Camera-type eye (tissue), 1 donor: ENCODE measurements at places on chromosomes 16 and 17. TPM values are rescaled to one million over a fixed set of nuclear protein-coding genes. Genes with fewer than 3 reads are reported as not detected.

Gene CHRNE
- 0.44 TPM for total RNA-seq

Gene PARD6A
- 6.8 TPM for total RNA-seq

Gene EMP2
- 21.9 TPM for total RNA-seq

Gene EFCAB5
- total RNA-seq = 1.3 TPM

Gene BIRC5
- 11.2 TPM for total RNA-seq

Gene ACSM3
- total RNA-seq = 2.0 TPM

Gene GJC1
- 34.3 TPM for total RNA-seq

Gene NPTX1
- total RNA-seq = 12.9 TPM

Gene NOG
- total RNA-seq = 10.2 TPM

Gene KRT36
- not detected for total RNA-seq

Gene TERB1
- total RNA-seq = not detected

Gene MAPT
- 41.3 TPM for total RNA-seq

Gene CRYBA1
- 4,794 TPM for total RNA-seq

Gene MYH8
- 63.4 TPM for total RNA-seq

Gene KRT40
- 1.4 TPM for total RNA-seq
